ENCODE measurements at places on chromosomes 3 and 15.

DNA sequence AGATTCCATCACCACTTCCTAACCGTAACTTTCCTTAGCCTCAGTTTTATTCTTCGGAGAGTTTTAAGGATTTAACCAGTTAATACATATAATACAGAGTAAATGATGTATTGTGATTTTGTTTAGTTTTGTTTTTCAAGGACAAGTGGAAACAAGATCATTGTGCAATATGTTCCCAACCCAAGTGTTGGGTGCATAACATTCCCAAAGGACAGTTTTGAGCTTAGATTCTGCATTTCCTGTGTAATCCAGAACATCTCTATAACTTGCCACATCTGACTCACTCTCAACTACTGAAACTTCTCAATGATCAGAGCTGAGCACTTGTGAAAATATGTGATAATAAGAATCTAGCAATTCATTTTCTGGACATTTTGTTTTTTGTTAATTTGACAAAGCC lies 466.1 kb upstream of the PPP2R3A start:
- DNase-seq: no peak

DNA sequence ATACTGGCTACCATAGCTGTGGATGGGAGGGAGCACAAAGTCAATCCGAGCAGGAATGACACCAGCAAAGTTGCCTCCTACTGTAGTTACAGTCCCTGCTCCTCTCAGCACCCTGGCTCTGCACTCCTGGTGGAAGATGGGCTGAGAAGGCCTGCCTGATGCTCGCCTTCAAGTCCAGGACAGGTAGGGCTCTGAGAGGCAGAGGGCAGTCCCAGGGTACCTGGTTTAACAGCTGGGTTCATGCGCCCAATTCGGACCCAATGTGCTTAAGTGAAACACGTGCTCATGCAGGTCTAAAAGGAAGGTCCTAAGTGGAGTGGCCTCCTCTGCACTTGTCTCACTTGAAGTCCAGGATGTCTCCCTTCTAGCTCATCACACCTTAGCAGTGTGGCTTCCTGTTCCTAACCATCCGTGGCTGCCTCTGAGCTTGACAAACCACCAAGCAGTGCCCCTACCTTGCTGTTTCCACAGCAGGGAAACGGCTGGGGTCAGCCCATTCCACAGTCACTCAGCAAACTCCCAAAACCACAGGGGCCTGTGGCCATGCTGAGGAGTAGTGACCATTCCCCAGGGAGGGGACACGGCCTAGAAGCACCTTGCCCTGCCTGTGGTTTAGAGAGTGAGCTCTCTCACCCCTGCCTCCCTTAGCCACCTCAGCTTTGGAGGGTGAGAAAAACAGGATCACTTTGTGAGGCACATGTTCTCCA lies 3.9 kb upstream of the MUSTN1 start:
- DNase-seq: no peak

DNA sequence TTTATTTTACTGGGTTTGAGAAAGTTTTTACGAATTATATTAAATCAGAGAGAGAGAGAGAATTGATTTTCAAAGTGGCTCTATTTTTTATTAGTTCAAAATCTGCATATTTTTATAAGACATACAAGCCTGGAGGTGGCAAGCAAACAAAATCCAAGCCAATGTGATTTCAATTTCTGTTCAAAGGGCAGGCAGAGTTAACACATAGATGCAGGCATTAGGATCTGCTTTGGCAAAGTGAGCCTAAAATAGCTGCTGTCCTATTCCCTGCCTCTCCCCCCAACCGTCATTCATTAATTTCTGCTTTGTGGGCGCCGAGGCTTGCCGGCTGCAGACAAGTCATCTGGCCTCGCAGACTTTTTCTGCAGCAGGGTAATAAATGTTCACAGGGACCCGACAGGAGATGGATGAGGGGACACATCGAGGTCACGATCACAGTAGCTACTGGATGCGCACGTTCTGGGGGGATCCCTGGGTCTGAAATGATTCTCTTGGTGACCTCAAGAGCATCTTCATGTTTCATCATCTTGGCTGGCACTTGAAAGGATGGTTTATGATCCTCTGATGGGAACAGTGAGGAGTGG lies 123.9 kb upstream of the SLC6A11 start:
- no peak for DNase-seq

- no peak for DNase-seq
Observed at GRCh38 chr3:156620901-156621300, 53.5 kb upstream of the TIPARP start.

- DNase-seq: no peak
Observed at GRCh38 chr3:80519436-80519835, 751.6 kb upstream of the ROBO1 start.

- no peak for DNase-seq
Observed at GRCh38 chr15:39135989-39136388, 444.9 kb upstream of the THBS1 start.

GRCh38 chr3:188239035-188239434 lies 85.1 kb downstream of the LPP start:
- DNase-seq: no peak

DNA sequence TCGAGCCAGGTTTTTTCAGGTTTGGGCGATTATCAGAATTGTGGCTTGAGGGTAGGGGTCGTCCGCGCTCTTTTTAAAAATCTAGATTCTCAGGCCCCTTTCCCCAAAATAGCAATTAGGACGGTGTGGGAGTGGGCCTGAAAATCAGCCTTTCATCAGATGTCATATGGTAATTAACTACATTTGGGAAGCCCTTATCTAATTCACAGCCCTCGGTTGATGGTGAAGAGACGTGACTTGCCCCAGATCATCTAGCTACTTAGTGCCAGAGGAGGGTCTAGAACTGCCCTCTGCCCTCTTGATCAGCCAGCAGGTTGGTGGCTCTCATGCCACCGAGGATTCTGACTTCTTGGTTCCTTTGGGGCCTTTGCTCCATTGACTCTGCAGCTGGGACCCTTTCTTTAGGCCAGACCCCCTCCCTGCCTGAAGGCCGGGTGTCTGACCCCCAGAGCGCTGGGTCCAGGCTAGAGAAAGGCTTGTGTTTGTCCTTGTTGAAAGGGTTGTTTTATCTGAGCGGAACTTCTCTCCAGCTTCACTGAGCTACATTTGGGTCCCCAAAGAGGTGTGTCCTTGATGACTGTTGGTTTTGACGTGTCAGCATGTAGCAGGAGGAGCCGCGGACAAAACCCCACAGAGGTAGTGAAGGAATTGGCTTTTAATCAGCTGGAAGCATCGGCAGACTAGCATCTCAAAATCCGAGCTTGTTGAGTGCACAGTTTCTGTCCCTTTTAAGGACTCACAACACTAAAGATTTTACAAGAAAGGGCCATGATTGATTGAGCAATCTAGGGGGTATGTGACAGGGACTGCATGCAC lies 857 bp downstream of the AEN start:
- no peak for DNase-seq

DNA sequence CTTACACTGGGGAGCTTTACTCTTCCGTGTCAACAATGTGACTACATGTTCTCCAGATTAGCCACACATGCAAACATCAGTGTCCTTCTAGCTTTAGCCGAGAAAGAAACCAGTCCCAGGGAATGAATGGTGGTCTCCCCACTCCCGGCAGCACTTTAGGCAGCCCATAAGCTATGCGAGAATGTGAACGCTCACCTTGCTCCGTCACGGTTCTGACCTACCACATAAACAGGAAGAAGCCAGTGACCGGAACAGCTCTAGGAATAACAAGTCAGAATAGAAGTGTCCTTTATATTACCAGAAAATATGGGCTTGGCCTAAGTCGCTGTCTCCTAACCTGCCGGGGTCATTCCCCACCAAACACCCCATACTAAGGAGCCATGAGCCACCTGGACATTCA lies 98.0 kb upstream of the ABHD17C start:
- DNase-seq: no peak

- DNase-seq: no peak
Observed at GRCh38 chr3:149726716-149727407, 25.4 kb downstream of the COMMD2 start.

GRCh38 chr15:55389264-55389607 lies 18.9 kb downstream of the CCPG1 start:
- DNase-seq: no peak

- DNase-seq: no peak
Observed at GRCh38 chr15:73455876-73456275, 12.9 kb downstream of the REC114 start.

DNA sequence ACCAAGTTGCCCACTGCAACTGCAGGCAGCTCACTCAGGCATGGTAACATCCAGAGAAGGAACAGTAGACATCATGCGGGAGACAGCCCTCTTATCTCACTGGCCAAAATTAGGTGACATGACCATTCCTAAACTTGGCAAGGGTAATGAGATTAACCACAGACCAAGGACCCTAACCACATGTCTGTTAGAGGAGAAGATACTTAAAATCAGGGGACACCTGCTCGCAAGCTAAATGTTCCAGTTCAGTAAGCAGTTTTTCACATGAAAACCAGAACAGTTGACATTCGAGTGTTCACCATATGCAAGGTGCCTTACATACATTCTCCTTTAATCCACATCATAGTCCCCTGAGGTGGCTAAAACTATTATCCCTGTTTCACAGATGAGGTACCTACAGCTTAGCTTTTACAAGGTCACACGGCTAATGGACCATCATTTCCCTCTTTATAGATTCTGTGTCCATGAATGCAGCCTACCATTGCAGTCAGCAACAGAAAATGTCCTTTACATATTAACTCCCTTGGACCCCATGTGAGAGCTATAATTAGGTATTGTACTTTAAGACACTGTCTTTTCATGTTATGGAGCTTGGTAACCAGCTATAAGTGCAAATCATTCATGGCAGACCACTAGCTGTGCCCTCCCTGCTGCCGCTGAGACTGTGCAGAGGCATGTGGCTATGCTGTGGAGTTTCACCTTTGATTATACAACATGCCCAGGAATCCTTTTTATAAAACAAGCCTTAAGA lies 154.1 kb downstream of the LIPC start:
- DNase-seq: no peak

DNA sequence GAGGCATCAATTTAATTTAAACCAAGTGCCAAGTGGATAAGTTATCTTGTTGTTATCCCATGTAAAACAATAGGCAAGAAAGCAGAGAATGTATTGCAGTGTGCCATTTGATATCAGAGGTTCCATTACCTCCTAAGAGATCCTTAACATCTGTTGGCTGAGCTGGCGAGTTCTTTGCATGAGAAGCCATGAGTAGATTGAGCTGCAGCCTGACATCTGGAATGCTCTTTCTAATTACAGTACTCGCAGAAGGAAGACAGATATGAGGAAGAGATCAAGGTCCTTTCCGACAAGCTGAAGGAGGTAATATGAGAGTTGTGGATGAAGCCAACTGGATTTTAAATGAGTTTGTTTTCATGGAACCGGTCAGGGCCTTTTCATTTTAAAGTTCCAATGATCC lies 19.4 kb downstream of the TPM1 start:
- DNase-seq: no peak

- DNase-seq: no peak
Observed at GRCh38 chr3:84685467-84685866, 273.3 kb upstream of the CADM2 start.

DNA sequence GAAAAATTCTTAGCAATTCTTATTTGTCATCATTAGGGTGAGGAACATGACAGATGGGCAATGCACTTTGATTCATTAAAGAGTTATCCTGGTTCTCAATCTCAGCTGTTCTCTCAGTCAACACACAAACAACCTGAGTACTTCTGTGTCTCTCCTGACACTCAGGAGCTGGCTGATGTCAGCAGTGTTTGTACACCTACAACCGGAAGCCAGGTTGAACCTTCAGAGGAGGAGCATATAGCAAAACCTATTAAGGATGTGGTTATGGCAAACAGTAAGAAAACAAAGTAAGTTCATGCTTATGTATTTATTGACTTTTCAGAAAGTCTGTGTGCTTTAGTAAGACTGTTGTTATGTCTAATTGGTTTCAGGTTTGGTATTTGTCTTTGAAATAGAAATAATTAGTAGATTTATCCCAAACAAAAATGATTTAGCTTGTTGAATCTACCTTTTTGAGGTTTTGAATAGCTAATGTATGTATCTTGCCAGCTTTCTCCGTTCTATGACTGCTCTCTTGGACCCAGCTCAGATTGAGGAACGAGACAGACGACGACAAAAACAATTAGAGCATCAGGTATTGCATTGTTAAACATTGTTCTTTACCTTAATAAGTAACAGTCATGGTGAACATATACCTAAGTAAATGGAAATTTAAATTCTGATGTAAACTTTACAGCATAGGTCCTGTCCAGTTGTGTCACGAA lies 36.6 kb downstream of the CCDC66 start:
- DNase-seq: peak; percentile 18

DNA sequence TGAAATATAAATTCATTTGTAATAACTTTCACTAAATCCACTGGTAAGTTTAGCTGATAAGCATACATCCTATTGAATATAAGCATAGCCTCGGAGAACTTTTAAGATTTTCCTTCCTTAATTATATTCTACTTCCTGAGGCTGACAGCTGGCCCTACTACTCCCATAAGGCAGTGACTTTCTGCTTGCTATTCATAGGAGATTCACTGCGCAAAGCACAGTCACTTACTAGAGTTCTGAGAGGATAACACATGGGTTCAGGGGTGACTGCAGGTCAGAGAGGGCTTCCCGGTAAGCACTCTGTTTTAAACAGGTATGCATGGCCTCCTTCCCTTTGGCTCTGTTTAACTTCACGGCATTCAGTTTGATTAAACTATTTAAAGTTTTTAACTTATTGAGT lies 75.8 kb downstream of the FAIM start:
- DNase-seq: no peak

DNA sequence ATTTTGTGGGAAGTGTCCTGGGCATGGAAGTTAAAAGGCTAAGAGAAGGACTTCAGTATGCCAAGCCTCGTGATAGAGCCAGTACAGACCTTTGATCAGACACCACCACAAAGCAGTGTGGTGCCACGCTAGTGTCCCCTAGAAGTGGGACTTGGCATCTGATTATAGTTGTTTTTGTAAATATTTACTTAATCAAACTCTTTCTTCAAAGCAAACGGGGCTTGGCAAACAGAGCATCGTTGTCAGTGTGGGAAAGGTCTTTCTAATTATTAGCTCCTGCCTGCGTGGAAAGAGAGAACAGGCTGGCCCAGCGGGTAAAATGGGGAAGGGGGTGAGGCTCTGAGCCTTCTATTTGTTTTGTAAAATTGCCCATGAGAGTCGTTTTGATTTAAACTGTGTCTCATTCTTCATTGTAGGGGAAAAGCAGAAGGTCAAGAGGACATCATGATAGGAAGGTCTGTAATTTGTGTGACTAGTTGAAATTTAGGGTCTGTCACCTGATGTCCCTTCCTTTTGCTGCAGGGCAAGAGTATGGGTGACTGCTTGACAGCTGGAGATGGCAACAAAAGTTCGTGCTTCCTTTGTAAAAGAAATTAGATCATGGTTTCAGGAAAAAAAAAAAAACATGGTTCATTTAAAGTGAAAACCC lies 105.0 kb downstream of the IQCH start:
- no peak for DNase-seq

DNA sequence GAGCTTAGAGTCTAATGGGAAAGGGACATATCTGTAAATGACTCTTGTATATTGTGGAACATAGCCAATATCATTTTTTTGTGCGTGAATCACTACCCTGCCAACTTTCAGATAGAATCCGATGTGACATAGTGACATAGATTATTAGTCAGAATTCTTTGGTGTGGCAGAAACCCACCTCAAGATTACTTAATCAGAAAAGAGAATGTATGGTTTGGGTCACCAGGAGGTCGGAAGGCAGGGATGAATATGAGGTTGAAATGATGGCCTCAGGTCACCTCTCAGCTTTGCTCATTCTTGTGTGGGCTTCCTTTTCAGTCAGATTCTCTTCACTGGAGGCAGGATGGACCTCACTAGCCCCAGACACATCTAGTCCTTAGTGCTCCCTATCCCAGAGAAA lies 41.4 kb downstream of the SNAPC5 start:
- DNase-seq: no peak

Measured in activated T-helper 1 cell treated with anti-CD3 and anti-CD28 coated beads, Interleukin-2, amount 50 U/mL, for 16 hours (primary cell).